ENCODE measurements at places on chromosomes 16 and 17. TPM values are rescaled to one million over a fixed set of nuclear protein-coding genes. Genes with fewer than 3 reads are reported as not detected.

GRCh38 chr16:14371778-14372431 is 258.2 kb downstream of the PARN start:
- no peak for DNase-seq

GRCh38 chr16:81519301-81520150 is 74.9 kb downstream of the CMIP start:
- no peak for DNase-seq

DNA sequence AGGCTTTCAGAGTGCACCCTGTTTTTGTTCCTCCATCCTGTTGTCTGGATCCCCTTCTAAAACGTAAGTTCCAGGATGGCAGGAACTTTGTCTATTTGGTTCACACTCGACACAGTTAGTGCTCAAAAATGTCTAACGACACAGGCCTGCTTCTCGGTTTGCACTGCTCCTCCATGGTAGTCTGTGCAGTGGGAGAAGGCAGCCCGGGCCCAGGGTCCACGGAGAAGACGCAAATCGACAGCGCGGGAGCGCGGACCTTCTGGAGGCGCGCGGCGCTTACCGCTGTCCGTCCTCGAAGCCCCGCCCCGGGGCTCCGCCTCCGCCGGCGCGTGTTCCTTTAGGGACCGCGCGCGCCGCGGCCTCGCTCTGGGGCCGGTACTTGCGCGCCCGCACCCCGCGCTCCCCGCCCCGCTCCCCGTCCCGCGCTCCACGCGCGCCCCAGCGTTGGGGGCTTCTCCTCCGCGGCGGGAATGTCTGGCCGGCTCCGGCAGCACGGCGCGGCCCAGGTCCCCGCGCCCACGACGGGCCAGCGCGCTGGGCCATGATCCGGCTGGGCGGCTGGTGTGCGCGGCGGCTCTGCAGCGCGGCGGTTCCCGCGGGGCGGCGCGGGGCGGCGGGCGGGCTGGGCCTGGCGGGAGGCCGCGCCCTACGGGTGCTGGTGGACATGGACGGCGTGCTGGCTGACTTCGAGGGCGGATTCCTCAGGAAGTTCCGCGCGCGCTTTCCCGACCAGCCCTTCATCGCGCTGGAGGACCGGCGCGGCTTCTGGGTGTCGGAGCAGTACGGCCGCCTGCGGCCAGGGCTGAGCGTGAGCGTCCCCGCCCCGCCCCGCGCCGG is at the start of gene NT5M:
NT5M (plus strand) TSS at position 364 of the 837 bp plus-strand sequence; CDS start at position 542, 178 bp downstream.
- DNase-seq, result peak; percentile 82

- no peak for DNase-seq
These were observed 77.0 kb upstream of the CA10 start for GRCh38 chr17:52235516-52235915.

DNA sequence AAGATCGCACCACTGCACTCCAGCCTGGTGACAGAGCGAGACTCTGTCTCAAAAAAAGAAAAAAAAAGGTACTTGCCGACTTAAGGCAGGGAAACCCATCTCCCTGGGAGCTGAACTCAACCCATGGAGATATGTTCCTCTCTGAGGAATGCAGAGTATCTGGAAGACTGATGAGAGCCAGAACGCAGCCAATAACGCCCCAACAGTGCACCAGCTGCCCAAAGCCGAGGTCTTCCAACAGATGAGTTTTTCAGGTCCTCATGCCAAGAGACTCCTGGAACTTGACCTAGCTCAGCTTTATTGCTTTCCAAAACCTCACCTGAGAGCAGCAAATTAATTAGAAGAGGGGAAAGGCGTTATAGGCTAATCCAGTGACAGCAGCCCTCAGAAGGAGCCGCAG is 9.4 kb downstream of the ELAC2 start:
- no peak for DNase-seq

- peak; percentile 88 for DNase-seq
These were observed 3.3 kb downstream of the HOXB2 start for GRCh38 chr17:48541577-48542113.

DNA sequence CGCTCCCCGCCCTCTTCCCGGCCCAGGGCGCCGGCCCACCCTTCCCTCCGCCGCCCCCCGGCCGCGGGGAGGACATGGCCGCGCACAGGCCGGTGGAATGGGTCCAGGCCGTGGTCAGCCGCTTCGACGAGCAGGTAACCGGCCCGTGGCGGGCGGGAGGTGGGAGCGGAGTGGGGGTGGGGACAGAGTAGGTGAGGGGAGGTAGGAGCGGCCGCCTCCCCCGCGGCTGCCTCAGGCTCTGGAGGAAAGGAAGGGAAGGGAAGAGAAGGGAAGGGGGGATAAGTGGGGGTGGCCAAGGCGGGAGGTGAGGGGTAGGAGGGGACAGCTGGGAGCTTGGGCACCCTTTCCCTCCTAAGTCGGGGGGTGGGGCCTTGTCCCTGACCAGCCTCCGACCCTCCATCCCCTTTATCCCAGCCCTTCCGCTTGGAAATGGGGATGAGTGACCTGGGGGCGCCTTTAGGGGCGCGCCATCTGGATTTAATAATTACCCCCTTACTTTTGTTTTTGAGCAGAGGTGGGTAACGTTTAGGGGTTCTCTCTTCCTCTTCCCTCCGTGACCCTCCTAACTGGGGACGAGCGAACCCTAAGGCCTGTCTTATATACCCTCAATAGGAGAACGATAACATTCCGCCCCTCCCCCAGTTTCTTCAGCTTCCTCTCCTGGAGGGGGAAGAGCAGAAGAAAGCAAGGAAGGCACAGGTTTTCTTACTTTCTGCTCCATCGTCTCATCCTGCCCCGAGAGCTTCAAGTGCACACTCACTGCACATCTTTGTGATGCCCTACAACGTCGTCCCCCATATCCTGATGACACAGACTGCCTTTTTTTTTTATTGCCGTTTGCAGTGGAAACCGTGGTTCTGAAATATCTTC is 694 bp downstream of the NF1 start:
- peak; percentile 69 for DNase-seq

GRCh38 chr17:42563143-42563509 is 1.2 kb downstream of the COASY start:
- DNase-seq, result no peak

DNA sequence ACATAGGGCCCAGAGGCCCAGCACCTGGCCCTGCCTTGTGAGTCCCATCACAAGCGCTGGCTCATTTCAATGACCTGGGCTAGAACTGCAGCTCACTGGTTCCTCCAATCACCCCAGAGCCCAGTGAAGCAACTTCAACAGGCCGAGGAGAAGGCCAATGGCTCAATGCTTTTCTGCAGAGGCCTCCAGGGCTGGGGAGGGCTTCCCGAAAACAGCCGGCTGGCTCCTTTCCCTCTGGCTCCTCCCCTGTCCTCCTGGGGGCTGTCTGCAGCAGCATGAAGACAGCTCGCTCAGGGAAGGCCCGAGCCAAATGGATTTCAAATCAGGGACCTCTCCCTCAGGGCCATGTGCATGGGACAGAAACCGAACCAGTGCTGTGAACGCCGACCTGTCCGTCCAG is 121.6 kb downstream of the ZNF423 start:
- peak; percentile 71 for DNase-seq

DNA sequence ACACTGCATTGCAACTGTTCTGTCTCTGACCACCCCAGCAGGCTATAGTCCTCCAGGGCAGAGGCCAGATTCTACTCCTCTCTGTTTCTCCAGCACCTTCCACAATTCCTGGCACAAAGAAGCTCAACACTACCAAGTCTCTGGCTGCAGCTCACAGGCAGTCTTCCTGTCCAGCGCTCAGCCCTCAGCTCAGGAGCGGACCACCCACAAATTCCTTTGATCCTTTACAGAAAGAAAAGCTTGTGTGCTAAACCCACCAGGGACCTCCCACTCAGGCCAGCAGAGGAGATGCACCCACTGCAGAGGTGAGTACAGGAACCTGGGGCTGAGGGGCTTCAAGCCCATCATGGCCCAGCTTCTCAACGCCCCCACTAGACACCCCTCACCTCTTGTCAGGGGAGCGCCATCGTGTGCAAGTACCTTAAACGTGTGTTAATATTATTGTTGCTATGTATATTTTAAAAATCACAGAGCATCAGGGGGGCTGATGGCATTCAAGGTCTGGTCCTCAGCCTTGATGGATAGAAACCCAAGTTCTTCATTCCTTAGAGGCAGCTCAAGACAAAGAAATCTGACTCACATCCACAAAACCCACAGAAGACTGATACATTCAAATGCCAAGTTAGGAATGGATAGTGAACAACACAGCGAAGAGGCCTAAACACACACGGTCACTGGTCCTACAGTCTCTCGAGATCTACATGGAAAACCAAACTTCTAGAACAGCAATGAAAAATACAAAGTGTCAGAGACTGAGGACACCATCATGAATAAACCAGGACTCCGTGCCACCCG is 8.4 kb downstream of the HSDL1 start:
- no peak for DNase-seq

DNA sequence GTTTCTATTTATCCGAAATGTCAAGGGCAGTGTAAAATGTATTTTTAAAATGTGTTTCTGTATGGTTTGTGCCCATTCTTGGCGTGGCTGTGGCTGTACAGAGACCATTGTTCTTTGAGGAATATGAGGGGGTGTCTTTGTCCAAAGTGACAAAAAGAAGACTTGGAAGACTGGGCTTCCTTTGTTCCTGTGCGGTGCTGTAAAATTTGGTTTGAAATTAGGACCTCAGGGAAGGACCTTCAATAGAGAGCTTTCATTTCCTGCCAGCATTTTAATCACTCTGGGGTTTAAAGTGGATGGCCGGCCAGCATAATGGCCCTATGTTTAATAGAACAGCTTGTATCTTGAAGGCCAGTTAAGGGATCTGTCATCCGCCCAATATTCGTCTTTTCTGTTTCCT is 190.1 kb upstream of the TBX2 start:
- DNase-seq, result no peak

GRCh38 chr17:2034806-2035540 is 5.0 kb downstream of the DPH1 start:
- DNase-seq, result no peak

- no peak for DNase-seq
These were observed 25.0 kb upstream of the KCNJ16 start for GRCh38 chr17:70049801-70050591.

DNA sequence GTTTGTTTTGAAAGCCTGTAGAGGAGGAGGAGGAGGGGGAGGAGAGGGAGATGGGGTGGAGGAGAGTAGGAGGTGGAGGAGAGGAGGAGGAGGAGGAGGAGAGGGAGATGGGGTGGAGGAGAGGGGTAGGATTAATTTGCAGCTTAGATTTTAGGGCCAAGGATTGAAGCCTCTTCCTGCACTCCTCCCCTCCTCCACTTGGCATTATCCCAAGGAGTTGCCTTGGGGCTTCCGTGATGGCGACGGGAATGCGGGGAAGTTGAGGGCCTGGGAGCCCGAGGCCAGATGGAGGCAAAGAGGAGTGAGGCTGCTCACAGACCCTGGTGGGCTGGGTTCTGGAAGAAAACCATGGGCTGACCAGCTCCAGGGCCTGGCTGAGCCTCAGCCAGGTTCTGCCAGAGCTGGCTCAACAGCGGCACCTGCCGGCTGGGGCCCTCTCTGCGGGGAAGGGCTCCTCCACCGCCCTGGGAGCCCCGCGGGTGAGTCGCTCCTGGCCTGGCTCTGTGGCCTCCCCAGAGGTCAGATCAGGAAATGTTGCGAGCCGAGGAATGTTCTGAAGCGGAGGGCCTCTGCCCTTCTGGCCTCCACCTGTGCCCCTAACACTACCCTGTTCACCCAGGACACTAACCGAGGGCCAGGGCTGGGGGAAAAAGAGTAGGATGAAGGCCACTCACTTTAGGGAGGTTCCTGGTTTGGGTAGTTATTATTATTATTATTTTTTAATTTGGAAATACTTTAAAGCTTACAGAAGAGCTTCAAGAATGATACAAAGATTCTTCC is 23.9 kb upstream of the FMNL1 start:
- DNase-seq, result peak; percentile 92

DNA sequence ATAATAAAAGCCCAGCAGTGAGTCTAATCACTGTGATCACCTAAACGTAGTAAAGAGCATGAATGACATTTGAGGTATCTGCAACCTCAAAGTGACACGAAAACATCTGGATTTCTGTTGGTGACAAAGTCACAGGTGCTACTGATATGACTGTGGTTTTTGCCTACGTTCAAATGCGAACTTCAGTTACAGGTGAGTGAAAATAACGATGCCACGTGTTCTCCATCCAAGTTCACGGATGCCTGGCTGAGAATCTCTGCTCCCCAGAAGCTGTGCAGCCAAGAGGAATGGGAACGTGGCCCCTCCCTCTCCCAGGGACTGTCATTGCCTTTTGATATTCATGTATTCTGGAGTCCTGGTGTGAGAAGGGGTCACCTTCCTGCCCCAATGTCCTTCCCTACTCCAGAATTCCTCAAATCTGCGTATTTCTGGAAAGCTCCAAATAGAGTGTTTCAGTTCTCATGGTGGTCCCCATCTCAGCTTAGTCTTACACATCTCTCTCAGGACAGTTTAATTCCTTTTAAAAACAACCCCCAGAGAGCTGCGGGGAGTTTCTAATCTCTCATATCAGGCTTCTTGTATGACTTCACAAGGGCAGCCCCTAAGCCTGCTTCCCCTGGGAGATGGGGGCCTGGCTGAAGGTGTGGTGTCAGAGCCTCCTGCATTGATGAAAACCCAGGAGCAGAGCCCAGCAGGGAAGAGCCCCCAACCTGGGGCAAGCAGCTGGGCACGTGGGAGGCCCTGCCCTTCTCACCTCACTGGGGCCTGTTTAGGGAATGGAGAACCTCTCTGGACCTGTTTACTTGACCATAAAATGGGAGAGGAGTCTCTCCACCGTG is 25.8 kb downstream of the PIK3R5 start:
- no peak for DNase-seq

DNA sequence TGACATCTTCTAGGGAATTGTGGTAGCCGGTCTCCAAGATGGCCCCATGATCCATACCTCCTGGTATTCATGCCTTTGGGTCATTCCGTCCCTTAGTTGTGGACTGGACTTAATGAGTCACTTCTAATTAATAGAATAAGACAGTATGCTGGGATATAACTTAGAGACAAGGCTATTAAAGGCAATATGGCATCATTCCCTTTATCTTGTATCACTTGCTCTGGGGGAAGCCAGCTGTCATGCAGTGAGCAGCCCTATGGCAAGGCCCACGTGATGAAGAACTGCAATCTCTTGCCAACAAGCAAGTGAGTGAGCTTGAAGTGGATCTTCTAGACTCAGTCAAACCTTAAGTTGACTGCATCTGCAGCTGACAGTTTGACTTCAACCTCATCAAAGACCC is 97.8 kb upstream of the MED13 start:
- DNase-seq, result no peak

DNA sequence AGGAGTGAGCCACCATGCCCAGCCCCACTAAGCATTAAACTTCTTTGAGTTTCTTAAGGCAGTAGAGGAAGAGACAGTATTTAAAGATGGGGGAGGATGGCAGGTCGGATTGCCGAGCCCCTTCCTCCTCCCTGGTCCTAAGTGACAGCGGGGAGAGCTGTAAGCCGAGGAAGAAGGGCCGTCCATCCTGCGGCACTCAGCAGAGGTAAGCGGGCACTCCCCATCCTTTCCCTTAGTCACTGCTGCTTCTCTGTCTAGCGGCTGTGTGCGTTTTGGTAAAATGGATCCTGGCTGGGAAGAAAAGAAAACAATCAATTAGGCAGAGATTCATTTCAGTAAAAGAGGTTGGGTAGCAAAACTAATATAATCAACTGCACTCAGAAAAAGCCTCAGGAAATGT is 13.9 kb downstream of the DNAAF1 start:
- no peak for DNase-seq

Gene CDK3
- polyA plus RNA-seq, result 9.2 TPM

Gene FNDC8
- not detected for polyA plus RNA-seq

Gene TP53TG3
- polyA plus RNA-seq, result not detected

Gene CACNG5
- polyA plus RNA-seq, result not detected

Gene ABCC3
- polyA plus RNA-seq, result 0.32 TPM

Gene KRTAP9-4
- not detected for polyA plus RNA-seq
